ENCODE measurements at places on chromosomes 6 and 20. TPM values are rescaled to one million over a fixed set of nuclear protein-coding genes. Genes with fewer than 3 reads are reported as not detected.

The ZKSCAN4 gene
- 5.5 TPM for polyA plus RNA-seq

The CCR6 gene
- polyA plus RNA-seq = not detected

GRCh38 chr6:73734832-73735453 lies 38.9 kb downstream of the CD109 start:
- DNase-seq = no peak

DNA sequence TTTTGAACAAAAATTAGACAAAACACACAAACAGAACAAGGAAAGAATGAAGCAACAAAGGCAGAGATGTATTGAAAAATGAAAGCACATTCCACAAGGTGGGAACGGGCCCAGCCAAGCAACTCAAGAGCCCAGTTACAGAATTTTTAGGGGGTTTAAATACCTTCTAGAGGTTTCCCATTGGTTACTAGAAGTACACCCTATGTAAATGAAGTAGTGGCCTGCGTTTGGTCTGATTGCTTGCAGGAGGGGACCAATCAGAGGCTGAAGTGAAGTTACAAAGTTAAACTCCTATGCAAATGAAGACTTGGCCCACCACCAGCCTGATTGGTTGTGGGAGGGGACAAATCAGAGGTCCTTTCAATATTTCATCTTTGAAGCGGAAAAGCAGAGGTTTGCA lies 593.7 kb upstream of the MMS22L start:
- no peak for DNase-seq

The ESR1 gene
- polyA plus RNA-seq = 3.0 TPM

DNA sequence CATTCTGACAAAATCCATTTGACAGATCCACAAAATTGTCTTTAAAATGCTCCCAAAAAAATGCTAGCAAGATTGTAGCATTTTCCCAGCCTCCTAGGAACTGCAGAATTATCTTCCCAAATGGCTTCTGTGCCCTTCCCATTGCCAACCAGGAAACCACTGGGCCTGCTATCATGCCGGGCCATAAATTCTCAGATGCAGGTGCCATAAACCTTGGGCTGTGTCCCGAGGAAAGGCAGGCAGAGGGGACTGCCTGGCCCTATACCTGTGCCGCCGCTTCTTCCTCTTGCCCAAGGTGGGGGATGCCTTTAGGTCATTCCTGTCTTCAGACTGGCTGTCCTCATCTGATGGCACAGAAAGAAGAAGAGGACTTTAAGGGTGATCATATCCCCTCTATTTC lies 2.8 kb downstream of the VSX1 start:
- no peak for DNase-seq

DNA sequence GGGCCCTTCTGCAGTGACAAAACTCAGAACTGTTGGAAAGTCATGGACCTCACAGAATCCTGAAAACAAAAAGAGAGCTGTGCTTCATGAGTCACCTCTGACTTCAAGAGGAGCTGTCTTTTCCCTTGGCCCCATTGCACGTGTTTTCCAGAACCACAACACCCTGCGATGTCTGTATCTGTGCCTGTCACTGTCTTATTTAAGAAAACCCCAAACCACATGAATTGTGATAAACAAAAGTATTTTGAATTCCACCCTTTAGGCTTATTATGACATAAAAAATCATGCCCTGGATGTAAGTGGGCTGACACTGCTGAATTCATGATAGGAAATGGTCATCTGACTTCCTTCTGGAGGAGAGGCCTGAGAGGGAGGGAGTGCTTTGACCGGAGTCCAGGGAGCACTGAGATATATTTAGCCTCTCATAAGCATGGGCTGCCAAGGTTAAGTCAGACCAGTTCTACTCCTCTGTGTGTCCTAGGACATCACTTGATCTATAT lies 96.4 kb upstream of the DUSP22 start:
- DNase-seq = peak; percentile 29

DNA sequence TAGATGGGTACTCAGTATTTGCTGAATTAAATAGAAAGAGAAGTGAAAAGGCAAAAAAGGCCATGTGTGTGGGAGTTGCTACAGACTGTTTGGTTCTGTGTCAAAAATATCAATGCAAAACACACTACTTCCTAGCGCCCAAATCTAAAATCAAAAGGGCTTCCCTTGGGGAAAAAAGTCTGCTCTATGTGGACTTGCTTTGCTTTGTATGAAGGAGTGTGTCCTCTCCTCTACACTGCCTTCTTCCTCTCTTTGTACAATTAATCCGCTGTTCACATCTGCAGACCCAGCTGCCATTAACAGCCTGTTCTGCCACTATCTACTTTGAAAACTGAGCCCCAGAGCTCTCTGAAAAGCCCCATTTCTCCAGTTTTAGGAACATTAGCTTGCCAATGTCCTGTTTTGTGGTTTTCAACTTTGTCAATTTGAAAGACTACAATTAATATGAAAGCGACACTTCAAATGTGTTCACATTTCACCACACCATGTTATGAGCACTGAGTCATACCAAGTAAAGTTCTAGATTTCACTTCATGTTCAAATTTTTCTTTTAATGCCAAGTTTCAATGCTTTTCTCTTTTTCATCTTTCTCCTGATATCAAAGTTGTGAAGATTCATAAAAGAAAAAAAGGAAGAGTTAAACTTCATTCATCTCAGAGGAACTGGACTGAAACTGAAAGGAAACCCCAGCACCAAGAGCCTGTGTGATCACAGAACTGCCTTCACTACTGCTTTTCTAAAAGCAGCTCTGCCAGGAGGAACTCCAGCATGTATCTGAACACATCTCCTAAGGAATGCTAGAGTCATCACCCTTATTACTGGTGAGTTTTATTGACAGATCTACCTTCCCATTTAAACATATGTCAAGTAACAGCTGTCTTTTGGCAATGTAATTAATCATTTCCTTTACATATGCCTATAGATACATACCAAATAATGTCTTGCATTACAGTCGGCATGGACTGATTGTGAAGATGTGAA lies 102.6 kb downstream of the KIF13A start:
- no peak for DNase-seq

- no peak for DNase-seq
These were observed 18.7 kb downstream of the ZNF451 start for GRCh38 chr6:57108691-57109090.

The IDH3B gene
- polyA plus RNA-seq = 99.0 TPM

DNA sequence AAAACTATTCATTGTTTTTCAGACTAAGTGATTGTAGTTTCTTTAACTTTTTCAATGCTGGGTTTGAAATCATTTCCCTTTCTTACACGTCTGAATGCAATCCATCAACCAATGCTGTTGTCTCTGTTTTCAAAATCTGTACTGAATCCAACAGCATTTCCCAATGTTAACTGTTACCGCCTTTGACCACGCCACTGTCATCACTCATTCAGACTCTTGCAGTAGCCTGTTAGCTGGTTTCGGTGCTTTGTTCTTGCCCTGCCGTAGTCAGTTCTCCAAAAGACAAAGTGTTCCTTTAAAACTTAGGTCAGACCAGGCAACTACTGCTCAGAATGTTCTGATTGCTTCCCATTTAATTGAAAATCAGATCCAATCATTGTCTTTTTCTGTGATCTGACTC lies 131.3 kb downstream of the PLCB4 start:
- DNase-seq = no peak

The C20orf202 gene
- polyA plus RNA-seq = 0.39 TPM

DNA sequence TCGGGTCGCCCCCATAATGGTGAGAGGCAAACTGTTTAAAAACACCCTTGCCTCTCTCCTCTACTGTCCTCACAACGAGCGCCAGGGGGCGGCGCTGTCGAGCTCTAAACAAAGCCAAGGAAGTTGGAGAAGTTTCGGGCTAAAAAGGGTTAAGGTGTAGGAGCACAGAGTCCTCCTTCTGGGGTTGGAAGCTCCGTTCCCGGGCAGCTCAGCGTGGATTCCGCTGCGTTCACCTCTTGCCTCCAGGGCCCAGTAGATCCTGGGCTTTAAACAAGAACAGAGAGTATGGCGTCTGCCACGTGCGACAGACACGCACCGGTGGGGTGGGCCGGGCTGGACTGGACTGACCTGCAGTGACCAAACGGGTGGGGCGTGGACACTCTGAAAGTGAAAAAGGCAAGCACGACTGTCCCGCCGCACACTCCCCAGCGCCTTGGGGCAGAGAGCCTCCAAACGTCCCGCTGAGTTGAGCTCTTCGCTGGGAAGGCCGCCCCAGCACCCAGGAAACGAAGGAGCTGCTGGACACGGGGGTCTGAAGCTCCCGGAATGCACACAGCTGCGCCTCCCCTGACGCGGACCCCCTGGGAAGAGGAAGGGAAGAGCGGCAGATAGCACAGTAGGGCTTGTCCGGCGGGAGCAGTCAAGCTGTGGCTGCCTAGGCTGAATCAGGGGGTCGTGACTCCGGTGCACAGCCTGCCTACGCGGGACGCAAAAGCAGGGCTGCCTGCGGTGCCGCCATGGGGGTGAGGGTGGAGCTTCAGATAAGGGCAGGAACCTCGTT lies 1.6 kb upstream of the THBD start:
- DNase-seq = no peak

The HLA-DRB1 gene
- 9.4 TPM for polyA plus RNA-seq

The TNNC2 gene
- 8,101 TPM for polyA plus RNA-seq

DNA sequence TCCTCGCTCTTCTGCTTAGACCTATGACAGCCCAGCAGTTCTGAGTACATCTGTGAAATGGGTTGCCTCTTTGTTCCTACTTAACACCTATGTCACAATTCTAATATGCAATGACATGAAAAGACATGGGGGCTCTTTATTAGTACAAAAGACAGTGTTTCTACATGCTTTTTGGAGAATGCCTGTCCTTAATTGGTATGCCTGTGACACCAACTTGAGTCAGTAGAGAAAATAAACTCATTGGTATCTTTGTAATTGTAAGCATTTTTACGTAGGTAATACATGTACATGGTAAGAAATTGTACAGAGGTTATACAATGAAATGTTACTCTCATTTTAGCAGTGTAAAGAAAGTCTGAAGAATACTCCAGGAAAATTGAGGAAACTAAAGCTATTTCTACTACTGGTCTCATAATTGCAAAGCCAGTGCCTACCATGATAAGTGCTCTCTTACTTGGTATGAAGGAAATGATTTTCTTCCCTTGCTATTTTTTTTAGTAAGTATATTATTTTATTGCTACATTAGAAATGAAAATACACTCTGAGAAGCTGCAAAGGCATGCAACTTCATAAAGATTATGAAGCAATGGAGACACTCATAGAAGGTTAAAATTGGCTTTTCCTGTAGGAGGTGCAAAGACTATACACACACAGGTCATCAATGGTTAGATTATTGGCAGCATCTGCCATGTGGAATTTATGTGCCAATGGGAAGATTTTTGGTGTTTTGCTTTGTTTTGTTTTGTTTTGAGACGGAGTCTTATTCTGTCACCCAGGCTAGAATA lies 4.9 kb upstream of the EEF1A1 start:
- no peak for DNase-seq

- no peak for DNase-seq
These were observed 94.8 kb upstream of the AFDN start for GRCh38 chr6:167731731-167732422.

The OVOL2 gene
- polyA plus RNA-seq = not detected

DNA sequence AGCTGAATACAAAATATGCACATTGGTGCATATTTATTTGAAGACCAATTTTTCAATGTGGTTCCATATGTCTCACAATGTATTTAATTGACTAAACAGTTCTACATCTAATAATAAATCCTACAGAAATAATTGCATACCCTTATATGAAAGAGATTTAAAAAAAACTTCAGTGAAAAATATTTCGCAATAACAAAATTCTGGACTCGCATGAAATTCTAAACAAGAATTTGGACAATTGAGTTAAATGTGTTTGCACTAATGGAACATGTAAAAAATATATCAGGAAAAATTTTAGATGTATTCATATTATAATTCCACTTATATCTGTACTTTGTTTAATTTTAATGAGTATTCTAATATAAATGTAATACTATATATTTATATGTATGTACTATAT lies 1003.1 kb downstream of the EYS start:
- no peak for DNase-seq

GRCh38 chr6:34067814-34068213 lies 78.1 kb downstream of the GRM4 start:
- DNase-seq = no peak

The SS18L1 gene
- 17.4 TPM for polyA plus RNA-seq

- DNase-seq = no peak
These were observed 190.0 kb upstream of the BTBD3 start for GRCh38 chr20:11727708-11728107.

- no peak for DNase-seq
These were observed 268.3 kb upstream of the SASH1 start for GRCh38 chr6:148074291-148074690.

DNA sequence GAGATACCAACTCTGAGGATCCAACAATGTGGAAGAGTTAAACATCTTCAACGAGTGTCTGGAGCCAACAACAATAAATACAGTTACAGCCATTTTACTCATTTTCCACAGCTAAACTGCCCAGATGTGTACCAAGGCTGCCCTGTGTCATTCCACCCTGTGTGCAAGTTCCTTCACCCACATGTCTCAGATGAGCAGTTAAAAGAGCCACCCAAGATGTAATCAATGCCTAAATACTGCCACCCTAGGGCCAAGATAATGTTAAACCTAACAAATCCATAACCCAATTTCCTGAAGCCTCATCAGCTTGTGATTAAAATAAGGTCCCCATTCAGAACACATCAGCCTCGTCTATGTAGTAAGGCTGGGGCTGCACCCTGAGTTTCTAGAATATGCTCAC lies 59.9 kb downstream of the GMDS start:
- no peak for DNase-seq

- no peak for DNase-seq
These were observed 676.5 kb downstream of the TENT5A start for GRCh38 chr6:81075974-81076373.

DNA sequence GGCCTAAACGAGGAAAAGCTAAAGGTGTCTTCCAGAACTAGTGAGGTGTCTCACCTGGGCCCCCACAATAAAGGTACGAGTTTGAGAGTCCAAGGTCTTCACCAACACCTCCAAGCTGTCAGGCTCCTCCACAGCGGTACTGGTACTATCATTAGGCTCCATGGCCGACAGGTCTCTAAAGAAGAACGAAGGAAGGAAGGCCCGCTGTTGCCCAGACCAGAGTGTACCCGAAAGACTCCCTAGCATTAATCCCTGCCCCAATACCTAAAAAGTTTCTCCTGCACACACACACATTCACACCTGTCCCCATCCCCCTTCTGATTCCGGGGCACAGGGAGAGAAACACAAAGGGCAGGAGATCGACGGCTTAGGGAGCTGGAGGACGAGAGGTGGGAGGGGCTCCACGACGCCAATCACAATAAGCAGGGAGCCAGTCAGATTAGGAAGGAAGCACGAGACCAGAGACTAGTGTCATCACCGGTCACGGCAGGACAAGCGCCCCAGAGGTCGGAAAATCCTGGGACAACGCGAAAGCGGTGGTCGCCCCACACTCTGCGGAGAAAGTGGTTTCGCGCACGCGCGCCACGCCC lies 764 bp downstream of the BAG6 start:
- peak; percentile 66 for DNase-seq

DNA sequence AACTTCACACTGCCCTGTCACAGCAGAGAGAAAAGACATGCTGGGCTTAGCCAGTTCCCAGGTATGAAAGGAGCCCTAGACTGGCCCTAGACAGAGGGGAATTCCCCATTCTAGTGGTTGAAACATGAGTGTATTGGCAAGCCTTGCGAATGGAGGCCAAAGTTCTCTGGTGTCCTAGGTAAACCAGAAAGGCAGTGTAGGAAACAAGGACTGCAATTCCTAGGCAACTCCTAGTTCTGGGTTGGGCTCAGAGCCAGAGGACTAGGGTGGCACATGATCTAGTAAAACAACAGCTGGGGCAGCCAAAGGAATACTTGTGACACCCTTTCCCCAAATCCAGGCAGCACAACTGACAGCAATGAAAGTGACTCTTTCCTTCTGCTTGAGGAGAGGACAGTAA lies 265.0 kb upstream of the EPHA7 start:
- no peak for DNase-seq

GRCh38 chr20:50611128-50611810 lies 80.1 kb downstream of the RIPOR3 start:
- no peak for DNase-seq

- DNase-seq = no peak
These were observed 15.7 kb downstream of the GMDS start for GRCh38 chr6:2229742-2230141.
